ENCODE measurements at places on chromosomes 4 and X. TPM values are rescaled to one million over a fixed set of nuclear protein-coding genes. Genes with fewer than 3 reads are reported as not detected.

GRCh38 chrX:67342138-67342537 lies 201.7 kb upstream of the AR start:
- DNase-seq: no peak

DNA sequence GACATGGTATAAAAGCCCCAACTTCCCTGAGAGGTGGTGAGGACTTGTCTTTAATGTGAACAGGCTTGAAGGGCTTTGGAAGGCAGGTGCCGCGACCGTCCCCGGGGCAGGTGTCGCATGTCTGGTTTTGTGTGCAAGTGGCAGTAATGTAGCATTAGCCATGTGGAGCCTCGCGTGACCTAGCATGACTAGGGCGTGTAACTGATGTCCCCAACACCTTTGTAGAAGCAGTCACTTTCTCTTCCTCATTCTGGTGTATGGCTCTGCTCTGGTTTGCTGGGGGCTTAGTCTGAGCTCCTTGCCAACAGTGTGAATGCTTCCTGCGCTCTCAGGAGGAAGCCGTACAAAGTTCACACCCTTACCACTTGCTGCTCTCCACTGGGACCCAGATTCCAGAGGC lies 145.7 kb downstream of the AMMECR1 start:
- no peak for DNase-seq

DNA sequence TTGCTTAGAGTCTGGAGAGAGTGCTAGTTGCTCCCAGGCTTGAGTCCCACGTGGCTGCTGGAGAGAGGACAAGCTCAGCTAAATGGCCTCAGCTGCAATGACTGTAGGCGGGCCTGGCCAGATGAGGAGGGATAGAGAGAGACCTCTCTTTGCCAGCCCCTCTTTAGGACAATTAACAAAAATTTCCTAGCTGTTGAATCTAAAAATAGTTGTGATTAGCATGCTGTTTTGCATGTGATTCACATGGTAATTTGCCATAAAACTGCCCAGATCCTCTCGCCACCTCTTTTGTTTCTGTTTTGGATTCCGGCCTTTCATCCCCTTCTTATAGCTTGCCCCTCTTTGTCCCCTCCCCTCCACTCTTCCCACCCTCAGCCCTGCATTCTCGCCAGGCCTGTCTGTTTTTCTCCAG lies 28.9 kb upstream of the PRPS1 start:
- no peak for DNase-seq

DNA sequence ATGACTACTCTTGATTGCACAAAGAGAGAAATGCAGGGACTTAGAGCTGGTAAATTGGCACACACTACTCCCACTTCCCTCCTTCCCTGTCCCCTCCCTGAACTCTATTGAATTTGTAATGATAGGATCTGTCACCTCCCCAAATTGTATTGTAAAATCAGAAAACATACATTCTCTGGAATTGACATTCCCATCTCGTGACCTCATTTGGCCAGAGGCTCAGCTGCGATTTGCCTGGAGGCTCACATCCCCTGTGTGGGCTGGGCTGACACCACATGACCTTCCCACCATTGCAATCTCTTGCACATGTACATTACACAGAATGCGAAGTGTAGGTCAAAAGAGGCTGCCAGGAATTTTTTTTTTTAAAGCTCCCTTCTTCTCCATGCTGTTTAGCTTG lies 172.1 kb downstream of the MID1IP1 start:
- no peak for DNase-seq

The TMPRSS11F gene
- not detected for total RNA-seq

The KLHL5 gene
- 79.3 TPM for total RNA-seq

Data from SJSA1 (cell line).